Epithelial cell of proximal tubule (primary cell): ENCODE measurements at places on chromosomes 5 and 9. TPM values are rescaled to one million over a fixed set of nuclear protein-coding genes. Genes with fewer than 3 reads are reported as not detected.

- DNase-seq, result no peak
These were observed 138.5 kb downstream of the DCP2 start for GRCh38 chr5:113115061-113115460.

- no peak for DNase-seq
These were observed 31.6 kb downstream of the TAF11L14 start for GRCh38 chr5:17665836-17666235.

Gene POC5
- 13.7 and 21.9 TPM in 2 replicates for total RNA-seq

Gene GABRA6
- total RNA-seq, result not detected in 2 replicates
